ENCODE measurements at places on chromosomes 13 and 19. TPM values are rescaled to one million over a fixed set of nuclear protein-coding genes. Genes with fewer than 3 reads are reported as not detected.

CYTH2 gene
- 54.6 TPM for total RNA-seq

RFPL4AL1 gene
- total RNA-seq, result not detected

DOCK6 gene
- total RNA-seq, result 53.0 TPM

MPND gene
- 8.9 TPM for total RNA-seq

ZNF429 gene
- 1.4 TPM for total RNA-seq

LAIR1 gene
- total RNA-seq, result not detected

ZSCAN4 gene
- not detected for total RNA-seq

ONECUT3 gene
- total RNA-seq, result not detected

YJEFN3 gene
- total RNA-seq, result 0.11 TPM

IFNL1 gene
- total RNA-seq, result not detected

PSMC4 gene
- 65.5 TPM for total RNA-seq

CCDC8 gene
- total RNA-seq, result 0.22 TPM

LHFPL6 gene
- 73.0 TPM for total RNA-seq

SKA3 gene
- total RNA-seq, result 4.2 TPM

FREM2 gene
- not detected for total RNA-seq

LAIR2 gene
- total RNA-seq, result not detected

MUC16 gene
- not detected for total RNA-seq

NLRP9 gene
- total RNA-seq, result not detected

CEACAM1 gene
- total RNA-seq, result 18.0 TPM

CD37 gene
- total RNA-seq, result not detected

FBXO27 gene
- 0.52 TPM for total RNA-seq

GDF15 gene
- total RNA-seq, result 51.2 TPM

DACT3 gene
- 0.11 TPM for total RNA-seq

CGB2 gene
- not detected for total RNA-seq

TEX29 gene
- total RNA-seq, result not detected

SH2D3A gene
- total RNA-seq, result 2.2 TPM

KIR2DL4 gene
- total RNA-seq, result not detected

HPN gene
- total RNA-seq, result 0.09 TPM

PPAN gene
- total RNA-seq, result 22.8 TPM
